ENCODE measurements at places on chromosomes 2 and 18. TPM values are rescaled to one million over a fixed set of nuclear protein-coding genes. Genes with fewer than 3 reads are reported as not detected.
A peak's percentile ranks its signal among the peaks of the same experiment; 100 is the strongest.

DNA sequence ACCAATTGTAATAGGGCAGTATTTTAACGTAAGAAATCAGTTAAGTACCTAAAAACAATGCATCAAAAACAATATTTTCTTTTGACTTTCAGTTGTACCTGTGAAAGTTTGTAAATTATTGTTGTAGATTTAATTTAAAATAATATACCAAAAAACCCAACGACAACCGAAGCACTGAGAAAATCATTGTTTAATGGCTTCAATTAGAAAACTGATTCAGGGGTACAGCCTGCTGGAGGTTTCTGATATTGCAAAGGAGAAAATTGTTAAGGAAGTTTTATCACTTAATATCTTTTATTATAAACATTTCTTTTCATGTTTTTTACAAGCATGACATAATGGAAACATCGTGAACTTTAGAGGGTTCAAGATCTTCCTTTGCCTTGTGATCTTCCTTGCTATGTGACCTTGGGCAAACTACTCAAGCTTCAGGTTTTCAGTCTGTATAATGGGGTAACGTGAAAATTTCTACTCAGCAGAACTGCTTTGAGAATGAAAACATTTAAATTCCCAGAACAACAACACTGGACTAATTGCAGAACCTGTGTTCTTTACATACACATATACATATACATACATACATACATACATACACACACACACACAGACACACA is 76.3 kb upstream of the GLS start:
- H3K4me3 ChIP-seq = no peak overlapping the region
- no peak overlapping the region for H3K27ac ChIP-seq
- no peak for DNase-seq
- H3K4me1 ChIP-seq = no peaks in the 10 kb centered on the region
- H3K36me3 ChIP-seq = no peaks in the 10 kb centered on the region
- no peaks in the 10 kb centered on the region for H3K27me3 ChIP-seq

- peak; percentile 8 for DNase-seq
- no peak overlapping the region for H3K27ac ChIP-seq
- no peaks in the 10 kb centered on the region for H3K27me3 ChIP-seq
- H3K4me3 ChIP-seq = no peak overlapping the region
Measured at GRCh38 chr2:128410758-128411215, 92.1 kb upstream of the HS6ST1 start.

DNA sequence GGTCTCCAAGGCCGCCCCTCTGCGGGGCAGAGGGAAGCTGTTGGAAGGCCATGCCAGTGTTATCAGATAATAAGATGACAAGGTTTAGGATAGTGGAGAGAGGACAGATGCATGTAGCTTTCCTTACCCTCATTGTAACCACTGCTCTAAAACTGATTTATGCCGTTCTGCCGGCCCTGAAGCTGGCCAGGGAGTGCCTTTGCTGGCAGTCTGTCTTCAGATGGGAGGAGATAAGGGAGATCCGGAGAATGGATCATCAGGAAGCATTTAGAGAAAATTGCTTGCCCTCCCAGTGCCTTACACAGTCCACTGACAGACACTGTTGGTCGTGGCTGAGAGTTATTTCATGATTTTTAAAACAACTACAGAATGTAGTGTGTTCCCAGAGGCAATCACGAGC is 35.4 kb upstream of the MYO3B start:
- H3K27ac ChIP-seq = no peak overlapping the region
- no peak overlapping the region for H3K4me3 ChIP-seq

DNA sequence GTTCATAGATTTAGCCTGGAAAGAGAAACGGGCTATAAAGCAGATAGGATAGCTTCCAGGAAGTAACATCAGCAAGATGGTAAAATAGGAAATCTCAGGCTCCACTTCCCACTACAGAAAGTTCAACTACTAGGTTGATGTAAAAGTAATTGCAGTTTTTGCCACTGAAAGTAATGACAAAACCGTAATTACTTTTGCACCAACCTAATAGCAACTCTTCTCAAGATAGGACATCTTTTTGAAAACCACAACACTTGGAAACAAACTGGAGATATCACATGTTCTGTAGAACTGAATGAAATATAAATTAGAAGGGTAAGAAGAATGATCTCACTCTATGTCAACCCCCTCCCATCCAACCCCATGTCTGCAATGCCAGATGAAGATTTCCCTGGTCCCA is 1154.3 kb downstream of the BCL11A start:
- DNase-seq = no peak
- H3K4me1 ChIP-seq = no peaks in the 10 kb centered on the region
- H3K36me3 ChIP-seq = no peaks in the 10 kb centered on the region
- H3K27me3 ChIP-seq = no peaks in the 10 kb centered on the region
- no peak overlapping the region for H3K27ac ChIP-seq

- no peak overlapping the region for H3K4me3 ChIP-seq
- no peaks in the 10 kb centered on the region for H3K27me3 ChIP-seq
- no peaks in the 10 kb centered on the region for H3K4me1 ChIP-seq
- H3K27ac ChIP-seq = no peak overlapping the region
- H3K36me3 ChIP-seq = no peaks in the 10 kb centered on the region
Measured at GRCh38 chr18:944440-944839, 39.8 kb downstream of the ADCYAP1 start.

The NEDD4L gene
- 23.2 TPM for total RNA-seq

DNA sequence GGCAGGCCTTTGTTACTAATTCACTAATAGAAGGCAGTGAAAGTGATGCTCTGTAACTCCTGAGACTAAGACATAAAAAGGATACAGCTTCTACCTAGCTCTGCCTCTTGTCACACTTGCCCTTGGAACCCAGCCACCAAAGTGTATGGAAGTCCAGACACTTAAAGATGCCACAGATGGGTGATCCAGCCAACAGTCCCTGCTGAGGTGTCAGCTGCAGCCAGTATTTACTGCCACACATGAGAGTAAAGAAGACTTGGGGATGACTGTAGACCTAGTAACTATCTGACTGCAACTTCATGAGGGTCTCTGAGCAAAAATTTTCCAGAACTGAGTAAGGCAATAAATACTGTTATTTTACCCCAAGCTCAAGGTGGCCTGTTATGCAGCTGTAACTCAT is 8.8 kb downstream of the IMMT start:
- H3K36me3 ChIP-seq = no peaks in the 10 kb centered on the region
- no peak for DNase-seq
- no peaks in the 10 kb centered on the region for H3K27me3 ChIP-seq
- H3K4me3 ChIP-seq = no peak overlapping the region
- H3K27ac ChIP-seq = peak overlapping the region; percentile 43

The MROH2A gene
- not detected for total RNA-seq

- peaks cover 10% of the 10 kb centered on the region for H3K36me3 ChIP-seq
- peaks cover 7% of the 10 kb centered on the region for H3K4me1 ChIP-seq
- H3K4me3 ChIP-seq = peak overlapping the region; percentile 79
- no peaks in the 10 kb centered on the region for H3K27me3 ChIP-seq
Measured at GRCh38 chr2:19355416-19355821, 3.0 kb downstream of the OSR1 start.

The C2orf15 gene
- not detected for total RNA-seq

GRCh38 chr2:133365117-133365516 is 203.1 kb downstream of the NCKAP5 start:
- H3K27me3 ChIP-seq = no peaks in the 10 kb centered on the region
- no peaks in the 10 kb centered on the region for H3K36me3 ChIP-seq
- DNase-seq = no peak
- H3K4me3 ChIP-seq = no peak overlapping the region
- H3K27ac ChIP-seq = no peak overlapping the region

The LIPT1 gene
- total RNA-seq = 8.9 TPM

The SNTG2 gene
- 1.2 TPM for total RNA-seq

The PCARE gene
- total RNA-seq = 0.39 TPM

- no peaks in the 10 kb centered on the region for H3K27me3 ChIP-seq
- H3K27ac ChIP-seq = no peak overlapping the region
- no peak overlapping the region for H3K4me3 ChIP-seq
Measured at GRCh38 chr18:57826252-57826651, 23.1 kb upstream of the ATP8B1 start.

DNA sequence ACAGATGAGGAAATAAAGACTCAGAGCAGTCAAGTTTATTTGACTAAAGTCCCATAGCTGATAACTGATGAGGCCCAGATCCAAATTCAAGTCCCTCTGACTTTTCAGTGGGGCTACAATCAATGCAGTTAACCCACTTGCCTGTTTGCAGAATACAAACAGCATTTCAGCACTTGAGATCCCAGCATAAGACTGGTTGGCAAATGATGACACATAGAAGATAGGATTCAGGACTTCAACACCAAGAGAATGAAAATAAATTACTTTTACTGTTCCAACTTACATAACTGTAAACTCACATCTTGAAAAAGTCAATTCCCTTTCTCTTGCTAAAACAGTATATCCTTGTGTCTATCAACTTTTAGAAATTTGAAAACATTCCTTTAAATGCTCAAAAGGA is 61.2 kb downstream of the CCDC93 start:
- peaks cover 11% of the 10 kb centered on the region for H3K36me3 ChIP-seq
- no peaks in the 10 kb centered on the region for H3K27me3 ChIP-seq
- no peak for DNase-seq

- H3K4me1 ChIP-seq = peaks cover 2% of the 10 kb centered on the region
- H3K27ac ChIP-seq = peak overlapping the region; percentile 64
- H3K36me3 ChIP-seq = no peaks in the 10 kb centered on the region
- peak; percentile 44 for DNase-seq
- H3K4me3 ChIP-seq = no peak overlapping the region
Measured at GRCh38 chr2:170509452-170510193, 205.5 kb upstream of the SP5 start.

The BOD1L2 gene
- not detected for total RNA-seq

DNA sequence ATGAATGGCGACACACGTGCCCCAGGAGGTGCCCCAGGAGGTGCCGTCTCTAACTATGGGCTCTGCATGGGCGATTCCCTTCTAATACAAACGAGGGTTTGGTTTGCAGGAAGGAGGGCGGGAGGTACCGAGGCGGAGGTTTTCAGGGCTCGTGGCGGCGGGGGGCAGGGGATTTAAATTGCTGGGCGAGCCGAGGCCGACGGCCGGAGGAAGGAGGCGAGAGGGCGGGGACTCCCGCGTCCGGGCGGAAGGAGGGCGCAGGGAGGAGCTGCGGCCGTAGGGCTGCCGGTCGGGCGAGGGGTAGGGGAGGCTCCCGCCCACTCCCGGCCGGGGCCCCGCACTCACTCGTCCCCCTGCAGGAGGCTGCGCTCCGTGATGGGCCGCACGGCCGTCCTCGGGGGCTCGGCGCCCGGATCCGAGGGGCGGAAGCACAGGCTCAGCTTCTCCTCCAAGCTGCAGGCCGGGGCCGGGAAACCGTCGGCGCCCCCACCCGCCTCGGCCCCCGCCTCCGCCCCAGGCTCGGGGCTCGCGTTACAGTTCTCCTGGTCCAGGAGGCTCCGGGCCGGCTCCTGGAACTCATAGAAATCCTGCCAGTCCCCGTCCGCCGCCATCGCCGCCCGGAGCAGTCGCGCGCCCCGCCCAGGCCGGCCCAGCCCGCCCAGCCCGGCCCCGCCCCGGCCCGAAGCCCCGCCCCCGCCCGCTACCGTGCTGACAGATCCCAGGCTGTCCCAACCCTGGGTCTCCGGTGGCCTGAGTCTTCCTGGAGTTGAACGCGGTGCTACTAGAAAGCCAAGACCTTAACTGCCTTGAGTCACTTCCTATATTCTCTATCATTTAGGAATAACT is at the start of gene FEZ2:
FEZ2 (minus strand) TSS at position 637 of the 846 bp plus-strand sequence; CDS start at position 611, 26 bp downstream.
- H3K36me3 ChIP-seq = no peaks in the 10 kb centered on the region
- H3K27ac ChIP-seq = peak within 1 kb of the TSS; percentile 97
- H3K4me1 ChIP-seq = peaks cover 28% of the 10 kb centered on the region
- no peaks in the 10 kb centered on the region for H3K27me3 ChIP-seq

DNA sequence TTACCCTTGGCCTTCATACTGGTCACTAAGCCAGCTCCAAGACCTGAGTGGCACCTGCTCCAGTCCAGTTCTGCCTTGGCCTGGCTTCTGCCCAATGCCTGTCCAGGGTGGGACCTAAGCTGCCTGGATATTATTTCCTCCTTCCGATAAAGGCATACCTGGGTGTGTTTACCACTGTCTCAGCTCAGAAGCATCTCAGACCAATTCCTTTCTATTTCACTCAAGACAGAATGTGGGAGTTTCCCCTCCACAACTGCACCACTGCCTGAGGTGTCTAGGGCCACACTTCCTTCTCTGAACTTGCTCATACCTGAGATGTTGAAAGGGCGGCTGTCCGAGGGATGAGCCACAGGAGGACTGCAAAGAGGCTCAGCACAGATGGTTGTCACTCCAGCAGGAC is 18.4 kb upstream of the CAB39 start:
- peaks cover 6% of the 10 kb centered on the region for H3K4me1 ChIP-seq
- no peaks in the 10 kb centered on the region for H3K27me3 ChIP-seq
- DNase-seq = no peak
- no peaks in the 10 kb centered on the region for H3K36me3 ChIP-seq
- H3K4me3 ChIP-seq = no peak overlapping the region

DNA sequence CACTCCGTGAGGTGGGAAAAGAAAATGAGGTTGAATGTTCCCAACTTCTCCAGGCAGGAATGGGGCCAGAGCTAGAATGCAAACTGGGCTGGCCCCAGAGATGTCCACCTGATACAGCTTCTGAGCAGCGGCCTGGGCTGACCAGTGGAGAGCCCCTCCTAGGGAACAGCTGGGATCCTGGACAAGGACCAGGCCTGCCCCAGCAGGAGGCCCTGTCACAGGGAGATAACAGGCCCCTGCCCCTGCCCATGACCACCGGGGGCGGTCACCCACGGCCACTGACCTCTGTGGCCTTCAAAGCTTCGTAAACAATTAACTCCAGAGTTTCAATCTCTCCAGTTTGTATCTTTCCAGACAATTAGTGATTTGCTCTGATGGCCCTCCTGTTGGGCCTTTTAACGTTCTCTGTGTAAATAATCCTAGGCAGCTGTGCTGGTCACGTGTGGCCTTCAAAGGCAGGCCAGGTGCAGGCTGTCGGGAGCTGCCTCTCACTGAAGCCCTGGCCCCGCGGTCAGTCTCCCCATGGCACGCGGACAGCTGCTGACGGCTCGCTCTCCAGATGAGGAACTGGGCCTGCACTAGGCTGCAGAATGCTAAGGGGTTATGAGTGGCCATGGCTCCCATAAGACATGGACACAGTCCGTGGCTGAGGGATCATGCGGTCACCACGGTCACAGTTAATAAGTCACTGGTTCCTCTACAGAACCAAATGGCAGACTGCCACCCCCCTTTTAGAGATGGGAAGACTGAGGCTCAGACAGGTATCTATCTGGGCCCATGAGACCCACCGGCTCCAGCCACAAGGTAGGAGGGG is 9.2 kb downstream of the HS6ST1 start:
- H3K36me3 ChIP-seq = no peaks in the 10 kb centered on the region
- H3K27ac ChIP-seq = peak overlapping the region; percentile 81
- peak; percentile 80 for DNase-seq
- H3K4me3 ChIP-seq = peak overlapping the region; percentile 20
- peaks cover 86% of the 10 kb centered on the region for H3K4me1 ChIP-seq

DNA sequence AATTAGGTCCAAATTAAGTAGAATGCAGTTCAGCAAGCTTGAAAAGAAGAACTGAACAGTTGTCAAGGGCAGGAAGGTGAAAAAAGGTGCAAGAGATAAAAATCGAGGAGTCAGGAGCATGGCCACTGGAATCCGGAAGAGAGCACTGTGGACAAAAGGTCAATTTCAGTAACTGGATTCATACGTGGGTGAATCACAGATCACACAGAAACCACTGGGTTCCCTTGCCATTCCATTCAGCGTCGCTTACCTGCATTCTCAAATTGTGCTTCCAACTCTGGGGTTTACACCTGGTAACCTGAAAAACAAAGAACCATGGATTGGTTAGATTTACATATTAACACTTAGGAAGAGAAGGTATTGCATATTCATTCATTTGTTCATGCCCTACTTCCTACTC is 21.6 kb upstream of the LMAN1 start:
- no peak overlapping the region for H3K27ac ChIP-seq
- no peaks in the 10 kb centered on the region for H3K36me3 ChIP-seq
- H3K4me1 ChIP-seq = peaks cover 10% of the 10 kb centered on the region
- DNase-seq = no peak
- H3K4me3 ChIP-seq = no peak overlapping the region

The EFEMP1 gene
- total RNA-seq = 20.6 TPM
